ENCODE measurements at places on chromosomes 11 and 22.

- peak; percentile 55 for DNase-seq
Observed at GRCh38 chr11:128453444-128454336, 133.7 kb downstream of the ETS1 start.

- no peak for DNase-seq
Observed at GRCh38 chr22:47564651-47565434, 802.4 kb downstream of the TBC1D22A start.

- no peak for DNase-seq
Observed at GRCh38 chr11:8649361-8649760, 33.1 kb downstream of the TRIM66 start.

DNA sequence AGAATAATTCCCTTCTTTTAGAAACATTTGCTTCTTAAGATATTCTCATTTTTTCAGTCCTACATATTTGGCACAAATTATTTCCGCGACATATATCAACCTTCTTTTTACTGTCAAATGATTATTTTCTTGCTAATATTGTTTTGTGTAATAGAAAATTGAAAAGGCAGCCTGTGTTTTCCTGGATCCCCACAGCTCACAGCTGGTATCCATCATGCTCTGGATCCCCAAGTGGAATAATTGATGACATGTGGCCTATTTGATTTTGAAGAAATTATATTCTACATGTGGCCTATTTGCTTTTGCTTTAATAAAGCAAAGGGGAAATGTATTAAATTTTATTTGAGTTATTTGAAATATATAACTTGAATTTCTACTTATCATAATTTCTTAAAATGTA lies 199.4 kb upstream of the LUZP2 start:
- no peak for DNase-seq

GRCh38 chr11:69280994-69281393 lies 13.0 kb upstream of the MYEOV start:
- peak; percentile 75 for DNase-seq

- DNase-seq = no peak
Observed at GRCh38 chr22:35923026-35923425, 105.6 kb downstream of the RBFOX2 start.

DNA sequence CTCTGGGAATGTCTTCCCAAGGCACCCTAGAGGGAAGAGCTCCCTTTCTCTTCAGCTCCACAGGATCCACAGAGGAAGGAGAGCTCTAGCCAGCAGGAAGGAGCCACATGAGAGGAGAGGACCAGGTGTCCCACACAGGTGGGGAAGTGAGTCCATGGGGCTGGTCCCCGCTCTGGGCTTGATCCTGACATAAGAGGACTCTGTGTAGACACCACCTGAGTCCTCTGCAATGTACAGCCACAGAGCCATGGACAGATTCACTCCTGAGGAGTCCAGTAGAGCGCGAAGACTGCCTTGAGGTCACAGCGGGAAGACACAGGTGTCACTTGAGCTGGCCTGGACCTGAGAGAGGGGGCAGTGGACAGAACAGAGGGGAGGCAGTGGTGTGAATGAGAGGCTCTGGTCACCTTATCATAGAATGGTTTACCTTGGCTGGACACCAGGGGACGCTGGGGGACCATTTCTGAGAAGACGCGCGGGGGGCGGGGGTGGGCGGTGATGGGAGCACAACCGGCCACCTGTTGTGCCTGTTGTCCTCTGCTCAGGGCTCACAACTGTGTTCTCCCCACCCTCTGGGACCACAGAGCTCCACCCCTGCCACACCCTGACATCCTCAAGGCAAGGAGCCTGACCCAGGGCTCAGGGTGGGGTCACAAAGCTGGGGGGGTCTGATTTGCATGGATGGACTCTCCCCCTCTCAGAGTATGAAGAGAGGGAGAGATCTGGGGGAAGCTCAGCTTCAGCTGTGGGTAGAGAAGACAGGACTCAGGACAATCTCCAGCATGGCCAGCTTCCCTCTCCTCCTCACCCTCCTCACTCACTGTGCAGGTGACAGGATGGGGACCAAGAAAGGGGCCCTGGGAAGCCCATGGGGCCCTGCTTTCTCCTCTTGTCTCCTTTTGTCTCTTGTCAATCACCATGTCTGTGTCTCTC lies 128.2 kb downstream of the ZNF280B start:
- no peak for DNase-seq

DNA sequence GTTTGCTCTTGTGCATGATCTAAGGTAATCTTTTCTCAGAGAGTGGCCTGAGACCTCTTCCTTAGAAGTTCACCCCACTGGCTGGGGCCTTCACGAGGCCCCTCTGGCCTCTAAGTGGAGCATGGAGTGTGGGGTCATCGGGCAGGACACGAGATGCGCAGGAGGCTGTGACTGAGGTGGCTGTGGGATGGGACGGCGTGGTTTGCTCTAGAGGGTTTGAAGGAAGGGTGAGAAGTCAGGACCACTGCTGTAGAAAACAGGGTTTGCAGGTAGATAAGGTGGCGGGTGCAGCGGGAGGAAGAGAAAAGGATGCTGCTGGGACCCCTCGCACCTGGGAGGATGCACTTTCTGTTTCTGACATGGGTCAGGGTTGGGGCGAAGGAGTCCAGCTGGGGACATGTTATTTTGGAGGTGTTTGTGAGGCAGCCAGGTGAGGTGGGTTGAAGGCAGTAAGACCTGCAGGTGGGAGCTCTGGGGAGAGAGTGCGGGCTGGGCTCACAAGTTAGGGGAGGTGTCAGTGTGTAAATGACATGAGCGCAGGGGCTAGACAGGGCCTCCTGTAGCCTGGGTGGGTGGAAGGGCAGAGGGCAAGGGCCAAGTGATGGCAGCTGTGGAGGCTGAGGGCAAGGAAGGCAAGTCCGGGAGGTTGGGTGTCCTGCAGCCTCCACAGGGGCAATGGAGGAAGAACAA lies 62.5 kb downstream of the KCNQ1 start:
- no peak for DNase-seq

DNA sequence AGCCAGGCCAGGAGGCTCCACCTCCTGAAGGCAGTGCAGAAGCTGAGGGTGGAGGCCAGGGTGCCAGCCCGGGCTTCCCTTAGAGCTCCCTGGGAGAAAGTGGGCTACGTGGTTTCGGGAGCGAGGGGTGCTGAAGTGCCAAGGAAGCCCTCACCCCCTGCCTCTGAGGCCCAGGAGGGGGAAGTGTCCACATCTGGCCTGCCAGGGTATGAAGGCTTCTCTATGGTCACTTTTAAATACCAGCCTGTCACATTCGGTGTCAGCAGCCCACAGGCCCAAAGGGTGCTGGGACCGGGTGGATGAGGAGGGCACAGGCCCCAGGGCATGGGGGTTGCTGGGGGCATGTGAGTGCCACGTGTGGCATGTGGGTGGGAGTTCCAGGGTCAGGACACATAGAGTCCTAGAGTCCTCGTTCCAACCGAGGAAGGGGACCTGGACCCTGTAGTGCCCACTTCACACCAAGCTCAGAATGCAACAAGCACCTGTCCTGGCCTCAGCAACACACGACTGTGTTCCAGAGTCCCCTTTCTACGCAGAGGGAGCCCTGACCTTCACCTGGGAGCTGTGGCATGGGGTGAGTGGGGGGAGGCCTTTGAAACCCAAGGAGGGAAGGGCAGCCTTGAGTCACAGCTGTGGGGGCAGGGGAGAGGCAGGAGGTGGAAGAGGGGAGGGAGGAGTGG lies 1.7 kb downstream of the SHISA8 start:
- DNase-seq = no peak

GRCh38 chr11:11816511-11817314 lies 25.1 kb upstream of the USP47 start:
- DNase-seq = no peak

GRCh38 chr11:126359431-126360048 lies 4.1 kb downstream of the ST3GAL4 start:
- no peak for DNase-seq

DNA sequence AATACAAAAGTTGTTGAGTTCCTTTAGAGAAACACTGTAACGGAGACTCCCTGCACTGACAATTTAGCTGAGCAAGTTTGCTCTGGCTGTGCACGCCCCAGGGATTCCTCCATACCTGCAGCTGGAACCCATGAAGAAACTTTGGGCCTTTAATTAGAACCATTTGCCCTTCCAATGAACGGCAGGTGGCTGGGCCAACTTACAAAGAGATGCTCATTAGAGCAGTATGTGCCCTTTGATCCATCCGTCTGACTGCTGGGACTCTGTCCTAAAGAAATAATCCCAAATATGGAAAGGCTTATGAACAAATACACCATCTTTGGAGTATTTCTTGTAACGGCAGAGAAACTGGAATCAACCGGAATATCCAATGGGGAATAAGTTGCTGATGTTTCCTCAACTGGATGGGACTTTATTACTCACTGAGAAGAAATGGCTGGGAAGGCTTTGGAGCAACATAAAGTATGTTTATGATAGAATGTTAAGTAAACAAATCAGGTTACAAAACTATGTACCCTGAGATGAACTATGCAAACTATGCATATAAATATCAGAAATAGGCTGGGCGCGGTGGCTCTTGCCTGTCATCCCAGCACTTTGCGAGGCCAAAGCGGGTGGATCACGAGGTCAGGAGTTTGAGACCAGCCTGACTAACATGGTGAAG lies 24.4 kb upstream of the FBLN1 start:
- DNase-seq = peak; percentile 49

GRCh38 chr11:121451178-121451985 lies 732 bp upstream of the SORL1 start:
- no peak for DNase-seq

DNA sequence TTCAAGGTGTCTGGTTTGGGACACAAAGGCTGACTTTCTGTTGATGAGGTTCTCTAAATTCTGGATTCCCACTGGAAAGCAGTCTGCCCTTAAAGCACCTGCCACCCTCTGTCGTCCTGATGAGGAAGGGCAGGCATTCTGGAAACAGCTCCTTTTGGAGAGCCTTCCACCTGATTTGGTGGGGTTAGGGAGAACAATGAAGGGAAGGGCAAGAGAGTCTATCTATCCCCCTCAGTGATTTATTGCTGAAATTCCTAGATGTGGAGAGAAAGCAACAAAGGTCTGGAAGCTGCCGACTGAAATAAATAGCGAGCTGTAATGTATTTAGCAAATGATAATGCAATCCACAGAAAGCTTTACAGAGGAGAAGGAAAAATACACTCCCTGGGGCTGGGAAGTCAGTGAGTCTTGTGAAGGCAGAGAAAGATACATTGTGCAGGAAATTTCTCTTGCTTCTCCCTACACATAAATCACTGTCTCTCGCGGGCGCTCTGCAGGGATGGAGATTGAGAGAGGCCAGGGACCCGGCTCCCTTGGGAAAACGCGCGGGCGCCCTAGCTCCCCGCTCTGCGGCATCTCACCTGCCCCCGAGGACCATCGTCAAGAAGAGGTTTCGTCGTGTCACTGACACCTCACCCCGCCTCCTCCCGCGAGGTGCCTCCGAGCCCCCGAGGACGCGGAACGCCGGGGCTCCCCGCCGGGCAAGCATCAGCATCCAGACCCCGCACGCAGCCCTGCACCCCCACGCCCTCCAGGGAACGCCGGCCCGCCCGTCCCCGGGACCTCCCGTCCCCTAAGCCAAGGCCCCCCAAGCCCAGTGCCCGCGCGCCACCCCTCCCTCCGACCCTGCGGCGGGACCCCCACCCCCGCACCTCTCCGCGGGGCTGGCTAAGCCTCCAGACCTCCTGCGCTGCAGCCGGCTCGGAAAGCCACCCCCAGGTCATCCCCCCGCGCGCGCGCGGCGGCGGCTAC lies 673 bp downstream of the CDON start:
- no peak for DNase-seq
